ENCODE measurements at places on chromosomes 7 and 10.
A peak's percentile ranks its signal among the peaks of the same experiment; 100 is the strongest.

DNA sequence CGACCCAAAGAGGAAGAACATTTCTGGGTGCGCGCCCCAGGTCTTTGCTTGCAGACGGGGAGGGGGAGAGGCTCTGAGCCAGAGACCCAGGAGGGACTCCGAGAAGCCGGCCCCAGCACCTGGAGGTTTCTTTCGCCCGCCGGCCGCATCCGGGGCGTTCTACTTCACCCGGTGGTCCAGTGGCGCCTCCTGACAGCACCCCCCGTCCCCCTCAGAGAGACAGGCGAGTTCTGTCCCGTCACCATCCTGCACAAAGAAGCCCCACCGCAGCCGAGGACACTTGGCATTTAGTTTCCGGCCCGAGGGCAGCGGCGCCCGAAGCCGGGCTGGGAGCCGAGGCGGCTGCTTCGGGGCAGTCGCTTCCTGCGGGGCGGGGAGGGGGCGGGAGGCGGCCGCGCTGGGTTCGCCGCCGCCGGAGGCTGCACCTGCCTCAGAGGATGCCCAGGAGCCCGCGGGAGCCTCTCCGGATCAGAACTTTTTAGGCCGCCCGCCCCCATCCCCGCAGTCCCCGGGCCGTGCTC, at the start of gene TMEM178B:
Gene TMEM178B, plus strand, starts transcription at position 424 of the 521 bp plus-strand sequence.
- no peak for DNase-seq

DNA sequence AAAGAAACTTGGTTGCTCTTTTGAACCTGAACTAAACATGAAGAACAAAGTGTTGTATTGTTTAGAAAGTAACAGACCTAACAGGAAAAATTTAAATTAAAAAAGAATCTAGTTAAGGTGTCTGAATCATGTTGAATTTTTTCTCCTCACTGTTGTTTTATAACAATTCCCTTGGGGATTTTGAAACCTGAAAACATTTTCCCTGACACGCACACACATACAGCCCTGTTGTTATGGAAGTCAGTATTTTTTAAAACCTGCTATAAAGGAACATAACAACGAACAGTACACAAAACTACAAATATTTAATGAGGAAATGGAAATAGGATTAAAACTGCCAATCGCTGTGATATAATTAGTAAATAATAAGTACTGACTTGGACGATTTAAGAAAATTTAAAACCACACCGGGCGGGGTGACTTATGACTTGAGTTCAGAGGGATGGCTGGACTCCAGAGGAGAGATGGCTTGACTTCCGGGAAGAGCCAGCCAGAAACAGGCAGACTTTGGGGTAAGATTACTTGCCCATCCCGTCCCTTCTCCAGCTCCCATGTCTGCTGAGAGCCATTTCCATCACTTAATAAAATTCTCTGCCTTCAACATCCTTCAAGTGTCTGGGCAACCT, 16.2 kb upstream of the SPOCK2 start:
- no peak for DNase-seq

DNA sequence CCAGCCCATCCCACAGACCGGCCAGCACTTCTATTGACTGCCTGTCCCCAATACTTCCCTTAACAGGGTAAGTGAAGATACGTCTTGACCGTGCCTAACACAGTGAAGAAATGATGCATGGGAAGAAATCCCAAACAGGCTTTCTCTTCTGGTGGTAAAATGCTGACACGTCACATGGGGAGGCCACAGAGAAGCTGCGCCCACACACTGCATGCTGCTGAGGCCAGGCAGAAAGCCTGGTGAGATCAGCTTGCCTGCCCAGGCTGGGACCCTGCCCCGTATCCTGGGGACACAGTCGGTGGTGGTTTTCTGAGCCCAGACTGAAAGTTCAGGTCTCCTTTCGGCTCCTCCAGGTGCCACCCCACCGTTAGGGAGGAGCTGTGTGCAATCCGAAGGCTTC, 356.3 kb upstream of the MGMT start:
- DNase-seq, result no peak

GRCh38 chr7:77328669-77329068, 87.5 kb downstream of the GSAP start:
- no peak for DNase-seq

DNA sequence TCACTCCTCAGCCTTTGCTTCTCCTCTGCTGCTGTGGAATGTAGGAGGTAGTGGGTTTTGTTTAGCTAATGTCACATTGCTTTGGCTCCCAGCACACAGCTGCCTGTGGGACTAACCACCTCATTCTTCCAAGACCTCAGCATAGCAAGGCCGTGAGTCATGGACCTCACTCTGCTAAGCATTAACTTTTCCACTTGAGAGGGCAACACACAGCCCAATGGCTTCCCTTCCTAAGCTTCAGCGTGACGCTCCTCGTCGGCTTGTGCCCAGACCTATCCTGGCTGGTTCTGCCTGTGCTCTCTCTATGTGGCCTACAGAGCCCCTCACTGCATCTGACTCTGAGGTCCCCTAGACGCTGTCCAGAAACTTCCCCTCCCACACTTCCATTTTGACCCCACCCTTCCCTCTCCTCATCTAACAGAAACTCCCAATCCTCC, 23.3 kb downstream of the MYOF start:
- no peak for DNase-seq

- DNase-seq, result no peak
These were observed 8.6 kb upstream of the MNX1 start for GRCh38 chr7:157018997-157019608.

GRCh38 chr10:101441541-101442455, 87.8 kb downstream of the BTRC start:
- DNase-seq, result no peak

DNA sequence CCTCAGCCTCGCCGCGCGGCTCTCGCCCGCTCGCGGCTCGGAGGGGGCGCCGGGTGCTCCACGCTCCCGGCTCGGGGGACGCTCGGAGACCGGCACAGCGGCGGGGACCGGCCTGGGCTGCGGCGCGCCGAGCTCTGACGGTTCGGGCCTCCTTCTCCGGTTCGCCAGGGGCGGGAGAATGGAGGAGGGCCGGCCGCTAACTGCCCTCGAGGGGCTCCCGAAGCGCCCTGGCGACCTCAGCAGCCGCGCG, 232 bp upstream of the GRID1 start:
- DNase-seq, result no peak

DNA sequence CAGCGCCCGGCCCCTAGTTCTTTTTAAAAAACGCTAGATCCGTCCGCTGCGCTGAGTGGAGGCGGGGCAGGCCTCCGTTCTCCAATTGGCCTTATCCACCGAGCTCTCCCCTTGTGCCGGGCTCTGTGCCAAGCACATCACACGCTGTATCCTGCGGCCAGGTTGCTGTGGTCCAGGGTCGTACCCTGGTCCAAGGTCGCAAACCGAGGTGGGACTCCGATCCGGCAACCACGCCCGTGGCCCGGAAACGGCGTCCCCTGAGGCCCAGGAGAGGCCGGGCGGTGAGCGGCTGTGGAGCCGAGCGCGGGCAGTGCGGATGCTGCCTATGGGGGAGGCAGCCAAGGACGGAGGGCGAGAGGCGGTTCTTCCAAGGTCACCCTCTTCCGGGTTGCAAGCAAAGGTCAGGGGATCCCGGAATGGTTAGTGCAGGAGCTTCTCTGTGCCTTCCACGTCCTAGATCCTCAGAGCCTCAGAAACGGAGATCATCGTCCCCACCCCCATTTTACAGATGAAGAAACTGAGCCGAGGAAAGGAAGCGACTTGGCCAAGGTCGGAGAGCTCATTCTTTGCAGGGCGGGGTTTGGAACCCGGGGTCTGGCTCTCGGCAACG, 72.4 kb upstream of the LRRC4 start:
- DNase-seq, result no peak

DNA sequence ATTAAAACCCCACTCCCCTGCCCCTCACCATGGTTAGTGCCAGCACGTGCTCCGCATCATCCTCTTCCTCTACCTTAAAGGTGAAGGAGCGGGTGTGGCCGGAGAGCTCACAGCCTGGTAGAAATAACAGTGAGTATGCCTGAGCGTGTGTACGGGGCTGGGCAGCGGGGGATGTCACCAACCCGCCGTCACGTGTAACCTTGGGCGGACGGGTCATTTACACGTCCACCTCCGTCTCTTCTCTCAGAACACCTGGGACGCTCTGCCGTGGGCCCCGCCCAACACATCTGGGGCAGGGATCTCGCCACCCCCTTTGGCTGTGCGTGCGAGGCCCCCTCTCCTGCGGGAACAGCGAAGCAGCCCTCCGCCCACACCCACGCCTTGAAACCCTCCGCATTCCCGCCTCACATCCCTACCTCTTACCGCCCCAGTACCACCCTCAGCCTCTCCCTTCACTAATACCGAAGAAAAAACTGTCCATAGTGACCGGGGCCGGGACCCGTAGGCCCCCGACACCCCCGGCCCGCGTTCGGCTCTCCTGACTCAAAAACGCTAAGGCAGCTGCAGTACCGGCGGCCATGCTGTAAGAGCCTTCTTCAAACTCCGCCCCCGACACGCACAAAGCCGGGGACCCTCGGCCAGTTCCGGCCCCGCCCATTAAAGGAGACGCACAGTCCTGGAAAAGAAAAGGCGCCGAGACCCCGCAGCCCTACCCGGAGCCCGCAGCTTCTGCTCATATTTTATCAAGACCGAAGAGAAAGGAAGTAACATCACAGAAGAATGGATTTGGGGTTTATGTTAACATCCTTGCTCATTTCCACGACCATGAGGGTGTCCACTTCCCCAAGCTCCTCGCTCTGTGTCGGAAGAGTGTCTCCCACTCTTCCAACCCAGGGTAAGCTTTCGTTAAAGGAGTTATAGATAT, at the start of gene NPM3:
Gene NPM3, minus strand, starts transcription at position 636 of the 925 bp plus-strand sequence. Its CDS starts 56 bp downstream, at position 580.
- DNase-seq, result peak; percentile 55

- no peak for DNase-seq
These were observed 217.1 kb downstream of the CAMK1D start for GRCh38 chr10:12566161-12567115.

DNA sequence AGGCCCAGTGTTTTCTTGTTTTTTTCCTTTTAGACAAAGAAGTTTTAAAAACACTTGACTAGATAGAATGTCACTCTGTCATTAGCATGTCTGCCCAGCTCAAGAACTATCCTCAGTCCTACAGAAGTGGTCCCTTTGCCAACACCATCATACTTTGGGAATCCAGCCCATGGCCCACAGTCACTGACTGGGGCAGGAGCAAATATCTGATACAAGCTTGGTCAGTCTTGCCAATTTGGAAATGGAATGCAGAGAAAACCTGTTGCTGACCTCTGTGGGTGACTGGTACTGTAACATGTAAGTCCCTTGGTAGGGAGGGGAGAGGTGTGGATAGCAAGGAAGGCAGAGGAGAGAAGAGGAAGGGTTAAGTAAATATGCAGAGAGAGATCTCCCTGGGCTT, 47.8 kb downstream of the IPMK start:
- no peak for DNase-seq

DNA sequence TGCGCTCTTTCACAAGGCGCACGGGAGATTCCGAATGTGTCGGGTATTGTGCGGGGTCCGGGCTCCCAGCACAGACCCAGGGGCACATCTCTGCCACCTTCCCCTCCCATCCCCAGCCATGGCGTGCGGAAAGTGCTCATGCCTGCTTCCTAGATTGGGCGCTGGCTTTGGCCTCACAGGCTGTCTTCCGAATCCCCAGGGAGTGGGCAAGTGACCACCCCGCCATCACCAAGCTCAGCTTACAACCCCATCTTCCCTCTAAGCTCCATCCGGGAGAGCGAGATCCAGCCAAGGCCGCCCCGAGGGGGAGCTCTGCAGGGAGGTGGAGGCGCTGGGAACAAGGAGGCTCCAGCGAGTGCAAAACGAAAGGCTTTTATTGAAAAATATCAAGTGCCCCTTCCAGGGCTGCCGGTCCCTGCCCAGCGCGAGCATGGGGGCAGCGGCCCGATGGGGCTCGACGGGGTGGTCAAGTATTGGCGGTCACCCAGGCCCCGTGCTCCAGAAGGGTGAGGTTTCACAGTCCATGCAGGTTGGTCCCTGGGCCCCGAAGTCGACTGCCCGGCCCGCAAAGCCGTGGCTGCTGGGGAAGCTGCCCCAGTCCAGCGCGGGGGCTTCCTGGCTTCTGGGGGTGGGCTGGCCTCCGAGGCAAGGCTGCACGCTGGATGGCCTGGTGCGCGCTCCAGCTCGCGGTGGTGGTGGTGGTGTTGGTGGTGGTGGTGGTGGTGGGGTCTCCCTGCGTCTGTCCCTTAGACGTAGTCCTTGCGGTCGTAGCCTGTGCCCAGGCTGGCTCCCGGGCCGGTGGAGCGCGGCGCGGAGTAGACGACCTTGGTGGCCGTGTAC, 1.2 kb downstream of the CLDN3 start:
- no peak for DNase-seq

- no peak for DNase-seq
These were observed 636.5 kb downstream of the ZNF716 start for GRCh38 chr7:58086461-58086860.

GRCh38 chr7:25659841-25660240, 431.6 kb upstream of the NPVF start:
- no peak for DNase-seq

DNA sequence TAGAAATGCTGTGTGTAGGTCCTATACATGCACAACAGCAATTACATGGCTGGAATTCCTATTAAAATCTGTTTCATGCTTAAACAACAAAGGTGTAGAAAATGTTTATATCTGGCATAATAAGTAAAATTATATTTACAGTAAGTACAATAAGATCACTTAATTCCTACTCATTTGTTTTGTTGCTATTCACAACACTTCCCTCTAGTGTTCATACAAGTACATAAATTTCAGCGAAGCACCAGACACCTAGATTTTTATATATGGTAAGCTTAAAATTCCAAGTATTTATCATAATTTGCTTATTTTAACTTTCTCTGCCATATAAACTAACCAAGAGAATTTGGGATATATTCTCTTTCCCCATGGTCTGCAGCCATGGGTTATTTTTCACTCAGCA, 51.8 kb upstream of the ANK3 start:
- no peak for DNase-seq

DNA sequence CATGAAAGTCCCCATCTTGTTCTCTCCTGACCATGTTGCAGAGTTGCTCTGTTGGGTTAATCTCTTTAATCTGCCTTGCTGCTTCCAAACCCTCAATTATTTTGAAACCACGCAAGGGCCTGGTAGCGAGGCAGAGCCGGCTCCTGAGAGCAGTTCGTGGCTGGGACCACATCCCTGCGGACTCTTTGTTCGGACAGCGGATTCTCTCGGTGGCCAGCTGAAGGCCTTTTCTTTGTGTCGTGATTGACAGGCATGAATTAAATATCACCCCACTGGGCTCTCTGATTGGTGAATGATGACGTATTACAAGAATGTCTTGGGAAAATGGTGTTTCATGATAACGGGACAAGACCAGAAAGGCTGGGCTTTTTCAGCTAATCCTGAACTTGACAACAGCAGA, 66.9 kb upstream of the ARHGAP21 start:
- no peak for DNase-seq

DNA sequence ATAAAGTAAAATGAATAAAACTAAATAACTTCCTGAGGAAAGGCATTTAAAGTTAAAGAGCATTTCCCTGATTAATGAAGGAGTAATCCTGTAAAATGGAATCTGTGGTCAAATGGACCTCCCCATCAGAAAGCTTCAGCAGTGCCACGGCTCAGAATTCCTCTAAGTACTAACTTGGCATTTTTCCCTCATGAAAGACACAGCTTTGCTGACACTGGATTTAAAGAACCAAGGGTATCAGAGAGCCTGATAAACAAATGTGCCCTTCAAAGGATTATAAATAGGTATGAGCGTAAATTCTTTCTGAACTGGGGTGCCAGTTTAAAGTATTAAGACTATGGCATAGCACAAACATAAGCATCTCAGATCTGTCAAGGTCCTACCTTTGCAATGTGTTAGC, 24.2 kb upstream of the RNF148 start:
- DNase-seq, result no peak

GRCh38 chr7:75033064-75033463, 40.5 kb downstream of the RCC1L start:
- DNase-seq, result no peak
